CD4-positive, alpha-beta T cell (primary cell): ENCODE measurements at places on chromosomes 12 and 14. TPM values are rescaled to one million over a fixed set of nuclear protein-coding genes. Genes with fewer than 3 reads are reported as not detected.
A peak's percentile ranks its signal among the peaks of the same experiment; 100 is the strongest.

DNA sequence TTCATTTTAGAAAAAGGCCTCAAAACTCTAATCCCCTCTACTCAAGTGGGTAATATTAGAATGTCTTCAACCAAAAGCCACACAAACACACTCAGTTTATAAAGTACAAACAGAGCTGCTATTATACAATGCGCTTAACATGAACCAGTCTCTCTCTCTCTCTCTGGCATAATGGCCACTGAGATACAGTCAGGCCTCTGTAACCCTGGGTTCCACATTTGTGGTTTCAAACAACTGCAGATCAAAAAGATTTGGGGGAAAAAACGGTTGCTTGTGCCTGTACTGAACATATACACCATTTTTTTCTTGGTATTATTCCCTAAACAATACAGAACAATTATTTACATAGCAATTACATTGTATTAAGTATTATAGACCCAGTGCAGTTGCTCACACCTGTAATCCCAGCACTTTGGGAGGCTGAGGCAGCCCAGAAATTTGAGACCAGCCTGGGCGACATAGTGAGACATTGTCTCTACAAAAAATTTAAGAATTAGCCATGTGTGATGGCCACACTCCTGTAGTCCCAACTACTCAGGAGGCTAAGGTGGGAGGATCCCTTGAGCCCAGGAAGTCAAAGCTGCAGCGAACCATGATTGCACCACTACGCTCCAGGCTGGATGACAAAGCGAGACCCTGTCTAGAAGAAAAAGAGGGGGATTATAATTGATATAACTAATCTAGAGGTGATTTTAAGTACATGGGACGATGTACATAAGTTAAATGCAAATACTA lies 5.6 kb downstream of the SLC11A2 start:
- H3K4me3 ChIP-seq: no peak overlapping the region
- H3K27ac ChIP-seq: no peak overlapping the region
- DNase-seq: no peak
- no peaks in the 10 kb centered on the region for H3K27me3 ChIP-seq
- H3K36me3 ChIP-seq: peaks cover 4% of the 10 kb centered on the region
- peaks cover 43% of the 10 kb centered on the region for H3K4me1 ChIP-seq

DNA sequence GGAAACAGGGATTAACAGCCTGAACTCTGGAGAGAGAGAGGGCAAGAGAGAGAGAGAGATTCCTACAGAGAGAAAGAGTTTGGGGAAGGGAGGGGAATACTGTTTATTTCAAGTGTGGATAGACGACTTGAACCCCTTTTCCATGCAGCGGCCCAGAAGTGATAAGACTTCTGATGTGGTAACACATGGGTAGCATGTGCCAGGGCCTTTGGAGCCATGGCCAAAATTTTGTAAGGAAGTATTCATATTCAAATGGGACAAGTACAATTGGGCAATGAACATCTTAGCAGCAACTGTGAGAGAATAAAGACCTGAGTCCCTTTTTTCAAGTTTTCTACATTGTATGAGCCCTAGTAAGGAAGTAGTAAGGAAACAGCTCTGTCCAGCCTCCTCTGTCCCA lies 42.4 kb upstream of the CCDC196 start:
- H3K4me1 ChIP-seq: no peaks in the 10 kb centered on the region
- no peaks in the 10 kb centered on the region for H3K27me3 ChIP-seq
- H3K27ac ChIP-seq: no peak overlapping the region
- H3K4me3 ChIP-seq: no peak overlapping the region
- H3K36me3 ChIP-seq: no peaks in the 10 kb centered on the region

- no peaks in the 10 kb centered on the region for H3K4me1 ChIP-seq
- H3K27me3 ChIP-seq: no peaks in the 10 kb centered on the region
- no peak overlapping the region for H3K4me3 ChIP-seq
- no peak for DNase-seq
- H3K27ac ChIP-seq: no peak overlapping the region
Measured at GRCh38 chr12:130431176-130431575, 93.5 kb downstream of the PIWIL1 start.

Gene OR4E2
- total RNA-seq: not detected

DNA sequence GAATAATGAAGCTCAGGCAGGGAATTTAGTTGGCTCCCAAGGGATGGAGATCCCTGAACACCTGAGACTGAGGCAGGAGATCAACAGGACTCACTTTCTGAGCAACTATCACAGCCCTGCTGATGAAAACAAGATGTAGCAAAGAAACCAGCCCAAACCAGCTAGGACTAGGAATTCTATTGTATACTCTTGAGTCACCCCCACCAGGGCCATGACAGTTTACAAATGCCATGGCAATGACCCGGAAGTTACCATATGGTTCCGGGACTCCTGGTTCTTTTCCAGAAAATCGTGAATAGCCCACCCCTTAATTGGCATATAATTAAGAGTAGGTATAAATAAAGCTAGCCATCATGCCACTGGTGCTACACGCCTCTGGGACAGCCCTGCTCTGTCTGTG lies 46.0 kb upstream of the OASL start:
- H3K27ac ChIP-seq: no peak overlapping the region
- no peak for DNase-seq
- no peak overlapping the region for H3K4me3 ChIP-seq
- H3K36me3 ChIP-seq: no peaks in the 10 kb centered on the region

DNA sequence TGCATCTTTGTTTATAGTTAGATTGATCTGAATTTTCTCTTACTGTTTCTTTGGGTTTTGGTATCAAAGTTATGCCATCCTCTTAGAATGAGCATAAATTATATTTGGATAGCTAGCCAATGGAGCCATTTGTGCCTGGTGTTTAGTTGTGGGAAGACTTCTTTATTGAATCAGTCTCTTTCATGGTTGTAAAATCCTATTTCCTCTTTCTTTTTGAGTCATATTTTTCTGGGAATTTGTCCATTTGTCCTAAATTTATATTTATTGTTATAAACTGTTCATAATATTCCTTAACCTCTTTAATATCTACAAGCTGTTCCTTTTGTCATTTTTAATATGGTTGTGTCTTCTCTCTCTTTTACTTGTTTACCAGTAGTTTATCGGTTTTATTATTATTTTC lies 462.5 kb downstream of the AEBP2 start:
- H3K4me3 ChIP-seq: no peak overlapping the region
- DNase-seq: no peak
- H3K36me3 ChIP-seq: no peaks in the 10 kb centered on the region
- no peaks in the 10 kb centered on the region for H3K4me1 ChIP-seq

- no peaks in the 10 kb centered on the region for H3K36me3 ChIP-seq
- peak; percentile 2 for DNase-seq
- no peak overlapping the region for H3K27ac ChIP-seq
- no peaks in the 10 kb centered on the region for H3K4me1 ChIP-seq
- no peaks in the 10 kb centered on the region for H3K27me3 ChIP-seq
Measured at GRCh38 chr12:100539202-100539601, 34.3 kb upstream of the GAS2L3 start.

- no peak overlapping the region for H3K27ac ChIP-seq
- H3K36me3 ChIP-seq: no peaks in the 10 kb centered on the region
- H3K4me3 ChIP-seq: no peak overlapping the region
- no peak for DNase-seq
Measured at GRCh38 chr12:52220477-52220876, 12.6 kb upstream of the KRT7 start.

- H3K27me3 ChIP-seq: no peaks in the 10 kb centered on the region
- peaks cover 70% of the 10 kb centered on the region for H3K4me1 ChIP-seq
- no peaks in the 10 kb centered on the region for H3K36me3 ChIP-seq
- no peak overlapping the region for H3K4me3 ChIP-seq
- no peak overlapping the region for H3K27ac ChIP-seq
Measured at GRCh38 chr14:92582706-92583452, 69.3 kb downstream of the RIN3 start.

Gene KRT79
- total RNA-seq: not detected

DNA sequence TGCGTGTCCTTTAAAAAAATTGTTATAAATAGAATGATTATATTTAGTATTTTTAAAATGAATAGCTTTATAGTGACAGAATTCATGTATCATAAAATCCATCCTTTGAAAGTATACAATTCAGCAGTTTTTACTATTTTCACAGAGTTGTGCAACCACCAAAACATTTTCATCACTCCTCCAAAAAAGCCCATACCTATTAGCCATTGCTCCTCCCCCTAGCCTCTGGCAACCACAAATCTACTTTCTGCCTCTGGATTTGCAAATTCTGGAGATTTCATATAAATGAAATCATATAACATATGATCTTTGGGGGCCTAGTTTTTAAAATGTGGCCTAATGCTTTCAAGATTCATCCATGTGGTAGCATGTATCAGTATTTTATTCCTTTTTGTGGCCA lies 117.9 kb upstream of the MED13L start:
- no peak overlapping the region for H3K4me3 ChIP-seq
- no peaks in the 10 kb centered on the region for H3K27me3 ChIP-seq
- H3K27ac ChIP-seq: no peak overlapping the region
- DNase-seq: no peak

DNA sequence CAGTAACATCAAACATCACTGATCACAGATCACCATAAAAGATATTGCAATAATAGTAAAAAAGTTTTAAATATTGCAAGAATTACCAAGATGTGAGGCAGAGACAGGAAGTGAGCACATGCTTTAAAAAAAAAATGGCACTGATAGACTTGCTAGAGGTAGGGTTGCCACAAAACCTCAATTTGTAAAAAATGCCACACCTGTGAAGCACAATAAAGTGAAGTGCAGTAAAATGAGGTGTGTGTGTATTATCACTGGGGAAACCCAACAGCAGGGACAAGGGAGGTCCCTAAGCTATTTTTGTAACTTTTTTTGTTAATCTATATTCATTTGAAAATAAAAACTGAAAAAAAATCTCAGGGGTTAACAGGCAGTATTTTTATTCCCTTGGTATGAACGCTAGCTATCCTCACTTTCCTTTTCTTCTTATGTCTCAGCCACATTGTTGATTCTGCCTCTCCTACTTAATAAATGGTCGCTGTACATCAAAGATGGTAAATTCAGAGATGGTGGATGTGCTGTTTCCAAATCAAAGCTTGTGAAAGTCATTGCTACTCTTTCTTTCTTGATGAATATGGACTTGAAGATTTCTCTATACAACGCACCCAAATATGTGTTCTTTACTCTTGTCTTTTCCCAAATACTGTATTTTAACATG lies 14.0 kb upstream of the KLRD1 start:
- no peaks in the 10 kb centered on the region for H3K27me3 ChIP-seq
- DNase-seq: peak; percentile 54
- H3K27ac ChIP-seq: no peak overlapping the region
- H3K4me1 ChIP-seq: no peaks in the 10 kb centered on the region

DNA sequence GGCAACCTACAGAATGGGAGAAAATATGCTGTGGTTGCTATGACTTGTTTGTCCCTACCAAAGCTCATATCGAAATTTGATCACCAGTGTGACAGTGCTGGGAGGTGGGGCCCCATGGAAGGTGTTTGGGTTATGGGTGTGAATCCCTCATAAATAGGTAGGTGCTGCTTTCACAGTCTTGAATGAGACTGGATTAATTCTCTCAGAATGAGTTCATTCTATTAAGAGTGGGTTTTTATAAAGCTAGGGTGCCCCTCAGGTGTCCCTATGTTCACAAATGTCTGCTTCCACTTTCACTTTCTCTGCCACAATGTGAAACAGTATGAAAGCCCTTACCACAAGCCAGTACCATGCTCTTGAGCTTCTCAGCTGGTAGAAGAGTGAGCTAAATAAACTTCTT lies 133.5 kb downstream of the CPNE8 start:
- H3K27ac ChIP-seq: no peak overlapping the region
- peak overlapping the region; percentile 28 for H3K4me3 ChIP-seq
- no peak for DNase-seq
- H3K36me3 ChIP-seq: no peaks in the 10 kb centered on the region

DNA sequence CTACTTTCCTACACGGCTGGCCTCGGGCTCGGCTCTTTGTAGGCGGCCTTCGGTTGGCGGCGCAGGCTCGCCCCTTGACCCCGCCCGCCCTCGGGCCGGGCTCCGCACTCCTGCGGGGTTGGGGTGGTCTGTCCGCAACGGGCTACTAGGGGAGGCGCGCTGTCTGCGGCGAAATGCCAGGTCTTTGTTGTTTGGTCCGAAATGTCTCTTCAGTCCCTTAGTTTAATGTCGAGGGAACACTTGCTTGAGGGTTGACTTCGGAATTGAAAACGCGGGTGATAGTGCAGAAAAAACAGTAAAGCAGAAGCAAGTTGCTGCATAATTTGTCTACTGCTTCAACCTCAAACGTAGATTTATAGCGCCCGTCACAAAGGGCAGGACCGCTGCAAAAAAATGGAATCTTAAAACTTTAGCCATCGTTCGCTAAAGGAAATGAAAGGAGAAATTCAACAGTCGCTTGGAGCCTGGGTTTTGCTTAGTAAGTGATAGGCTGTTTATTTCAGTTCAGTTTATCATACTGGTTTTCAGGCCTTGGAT lies 390 bp downstream of the JKAMP start:
- peak overlapping the region; percentile 99 for H3K4me3 ChIP-seq
- peaks cover 39% of the 10 kb centered on the region for H3K4me1 ChIP-seq
- no peaks in the 10 kb centered on the region for H3K27me3 ChIP-seq
- peaks cover 18% of the 10 kb centered on the region for H3K36me3 ChIP-seq
- H3K27ac ChIP-seq: peak overlapping the region; percentile 62

- DNase-seq: no peak
- H3K27me3 ChIP-seq: no peaks in the 10 kb centered on the region
- no peaks in the 10 kb centered on the region for H3K36me3 ChIP-seq
- no peak overlapping the region for H3K4me3 ChIP-seq
- H3K27ac ChIP-seq: no peak overlapping the region
- H3K4me1 ChIP-seq: no peaks in the 10 kb centered on the region
Measured at GRCh38 chr12:105970885-105971284, 167.9 kb downstream of the NUAK1 start.

Gene IKZF4
- 2.5 TPM for total RNA-seq

DNA sequence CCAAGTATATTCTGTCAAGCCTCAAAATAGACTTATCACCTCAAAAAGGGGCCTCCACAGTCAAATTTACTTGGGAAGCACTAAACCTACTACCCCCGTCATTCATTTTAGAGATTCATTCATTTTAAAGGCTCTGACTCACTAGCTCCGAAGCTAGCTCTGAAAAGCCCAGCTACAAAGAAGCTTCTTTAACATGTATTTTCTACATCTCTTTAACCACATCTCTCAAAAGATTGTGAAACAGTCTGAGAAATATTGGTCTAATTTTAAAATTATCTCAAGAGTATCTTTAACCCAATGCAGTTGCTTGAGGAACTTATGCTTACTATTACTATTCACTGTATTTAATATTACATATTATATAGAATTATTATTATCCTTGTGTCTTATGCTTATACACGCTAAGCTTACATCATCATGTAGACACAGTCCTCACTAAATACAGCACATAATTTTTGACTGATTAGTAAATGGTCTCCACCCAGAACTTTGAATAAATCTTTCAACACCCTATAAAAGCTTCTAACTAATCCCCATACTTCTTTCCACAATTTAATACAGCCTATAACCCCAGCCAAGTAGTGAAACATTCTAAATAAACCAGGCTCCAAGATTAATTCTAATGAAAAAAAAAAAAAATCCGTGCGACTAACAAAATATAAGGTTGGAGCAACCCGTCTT lies 7.8 kb downstream of the NT5DC3 start:
- no peaks in the 10 kb centered on the region for H3K36me3 ChIP-seq
- H3K4me1 ChIP-seq: no peaks in the 10 kb centered on the region
- H3K27ac ChIP-seq: no peak overlapping the region
- DNase-seq: no peak

GRCh38 chr14:104087505-104087904 lies 2.0 kb downstream of the ASPG start:
- no peaks in the 10 kb centered on the region for H3K36me3 ChIP-seq
- peaks cover 8% of the 10 kb centered on the region for H3K27me3 ChIP-seq
- H3K4me1 ChIP-seq: peaks cover 6% of the 10 kb centered on the region
- H3K27ac ChIP-seq: no peak overlapping the region
- no peak overlapping the region for H3K4me3 ChIP-seq
